ENCODE measurements at places on chromosomes 5 and 9.

DNA sequence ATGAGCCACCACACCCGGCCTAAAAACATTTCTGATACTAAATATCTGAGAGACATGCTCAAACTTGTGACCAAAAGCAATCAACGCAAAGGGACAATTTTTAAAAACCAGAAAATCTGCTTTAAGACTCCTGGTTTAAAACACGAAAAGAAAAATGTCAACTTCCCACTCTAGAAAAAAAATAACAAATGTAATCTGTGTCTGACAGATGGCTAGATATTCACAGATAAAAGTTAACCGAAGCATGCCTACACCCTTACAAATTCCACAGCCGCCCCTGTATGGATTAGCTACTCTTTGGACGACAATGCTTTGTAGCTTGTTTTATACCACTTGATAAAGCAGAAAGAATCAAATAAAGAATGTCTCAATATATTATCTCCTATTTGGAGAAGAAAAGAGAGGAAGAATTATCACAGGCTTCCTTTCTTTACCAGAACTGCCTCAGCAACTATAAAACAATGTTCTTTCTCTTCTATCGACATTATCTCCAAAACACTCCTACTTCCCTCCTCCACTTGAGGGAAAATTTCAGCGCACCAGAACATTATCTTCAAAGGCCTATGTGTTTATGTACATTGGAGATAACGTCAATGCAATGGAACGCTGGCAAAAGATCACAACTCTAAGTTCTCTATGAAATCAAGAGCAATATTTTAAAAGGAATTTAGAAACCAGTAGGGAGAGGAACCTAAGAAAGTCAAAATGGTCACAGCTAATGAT, 26.2 kb downstream of the CEMIP2 start:
- DNase-seq: no peak

DNA sequence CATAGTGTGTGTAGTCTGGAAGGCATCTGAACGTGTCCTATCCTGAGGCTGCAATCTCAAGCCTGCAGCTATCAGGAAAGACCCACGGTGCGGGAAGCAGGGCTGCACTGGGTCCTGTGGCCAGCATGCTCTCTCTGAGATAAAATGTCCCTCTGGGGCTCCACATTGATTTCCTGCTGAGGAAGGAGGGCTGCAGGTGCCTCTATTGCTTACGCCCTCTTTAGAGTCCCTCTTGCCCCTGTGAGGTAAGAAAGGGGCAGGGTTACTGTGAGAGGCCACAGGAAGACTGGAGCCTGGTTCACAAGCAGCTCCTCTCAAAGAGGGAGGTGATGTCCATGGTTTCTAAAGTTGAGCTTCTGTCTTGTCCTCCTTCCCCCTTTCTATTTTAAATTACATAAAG, 299.9 kb upstream of the RFX3 start:
- no peak for DNase-seq

GRCh38 chr9:23663946-23664345, 162.1 kb downstream of the ELAVL2 start:
- DNase-seq: no peak

- no peak for DNase-seq
These were observed at the start of gene MAMDC4 for GRCh38 chr9:136851941-136852663. MAMDC4 (plus strand) TSS chr9:136852346; CDS start chr9:136852417, 71 bp downstream.

DNA sequence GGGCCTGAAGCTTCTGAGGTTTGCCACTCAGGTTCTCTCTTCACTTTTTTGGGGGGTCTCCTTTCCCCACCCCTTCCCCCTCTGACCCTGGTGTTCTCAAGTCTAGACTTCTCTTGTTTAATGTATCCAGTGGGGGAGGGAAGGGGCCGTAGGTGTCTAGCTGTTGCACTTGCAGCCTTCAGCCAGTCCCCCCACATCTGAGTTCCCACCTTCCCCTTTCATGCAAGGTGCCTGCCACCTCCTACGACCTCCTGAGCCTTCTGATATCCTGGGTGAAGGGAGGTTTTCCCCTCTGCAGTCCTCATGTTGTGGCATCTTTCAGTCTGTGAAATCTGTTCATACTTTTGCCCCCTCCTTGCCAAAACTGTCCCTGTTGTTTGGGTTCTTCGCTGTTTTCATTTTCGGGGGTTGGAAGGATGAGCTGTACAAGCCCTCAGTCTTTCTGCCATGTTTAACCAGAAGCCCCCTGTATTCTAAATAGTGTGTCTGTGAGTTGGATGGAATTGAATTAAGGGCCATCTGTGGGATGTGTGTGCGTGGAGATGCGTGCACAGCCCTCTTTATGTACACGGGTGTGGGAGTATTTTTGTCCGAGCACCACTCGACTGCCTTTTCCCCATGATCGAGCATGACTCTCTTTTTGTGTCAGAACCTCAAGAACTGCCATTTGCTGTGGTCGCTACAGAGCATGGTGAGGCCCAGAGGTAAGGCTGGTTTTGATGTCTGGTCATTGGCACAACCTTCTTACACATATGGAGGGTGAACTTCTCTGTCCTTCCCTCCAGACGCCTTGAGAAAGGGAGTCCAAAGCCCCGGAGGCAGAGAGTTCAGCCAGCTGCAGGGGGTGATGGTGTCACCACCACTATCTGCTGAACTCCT, 23.6 kb downstream of the PRRC2B start:
- DNase-seq: no peak

GRCh38 chr9:494764-495163, 280.1 kb downstream of the DOCK8 start:
- no peak for DNase-seq

GRCh38 chr5:74578356-74579044, 62.0 kb downstream of the ENC1 start:
- no peak for DNase-seq

DNA sequence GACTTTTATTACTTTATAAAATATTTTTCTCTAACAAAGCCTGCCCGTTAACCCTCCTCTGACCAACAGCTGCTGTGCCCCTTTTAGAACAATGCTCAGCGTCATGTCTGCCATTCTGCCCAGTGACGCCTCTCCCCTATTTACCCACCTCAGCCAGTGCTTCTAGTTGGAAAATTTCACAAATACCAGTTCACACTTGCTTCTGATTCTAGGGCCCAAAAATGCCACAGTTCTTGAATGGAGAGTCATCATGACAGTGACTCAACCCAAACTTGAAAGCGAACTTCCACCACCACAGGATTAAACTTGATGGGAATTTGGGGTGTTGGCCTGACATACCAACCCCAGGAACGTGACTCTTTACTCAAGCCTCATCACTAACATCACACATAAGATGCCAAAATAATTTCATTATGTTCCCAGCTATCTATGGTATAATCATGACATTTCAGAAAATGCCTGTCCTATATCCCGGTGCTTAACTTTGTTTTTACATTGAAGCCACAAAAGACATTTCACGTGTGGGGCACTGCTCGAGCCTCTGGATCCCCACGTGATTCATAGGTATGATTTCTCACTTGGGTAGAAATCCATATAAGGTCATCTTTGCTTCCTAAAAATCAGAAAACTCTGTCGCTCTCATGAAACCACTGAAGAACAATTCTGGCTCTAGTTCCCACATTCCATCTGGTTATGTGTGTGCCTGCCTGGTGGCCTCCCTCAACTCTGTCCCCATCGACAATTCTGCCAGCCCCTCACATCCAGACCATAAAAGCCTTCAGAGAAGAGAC, 220.9 kb downstream of the ACTL7B start:
- no peak for DNase-seq

DNA sequence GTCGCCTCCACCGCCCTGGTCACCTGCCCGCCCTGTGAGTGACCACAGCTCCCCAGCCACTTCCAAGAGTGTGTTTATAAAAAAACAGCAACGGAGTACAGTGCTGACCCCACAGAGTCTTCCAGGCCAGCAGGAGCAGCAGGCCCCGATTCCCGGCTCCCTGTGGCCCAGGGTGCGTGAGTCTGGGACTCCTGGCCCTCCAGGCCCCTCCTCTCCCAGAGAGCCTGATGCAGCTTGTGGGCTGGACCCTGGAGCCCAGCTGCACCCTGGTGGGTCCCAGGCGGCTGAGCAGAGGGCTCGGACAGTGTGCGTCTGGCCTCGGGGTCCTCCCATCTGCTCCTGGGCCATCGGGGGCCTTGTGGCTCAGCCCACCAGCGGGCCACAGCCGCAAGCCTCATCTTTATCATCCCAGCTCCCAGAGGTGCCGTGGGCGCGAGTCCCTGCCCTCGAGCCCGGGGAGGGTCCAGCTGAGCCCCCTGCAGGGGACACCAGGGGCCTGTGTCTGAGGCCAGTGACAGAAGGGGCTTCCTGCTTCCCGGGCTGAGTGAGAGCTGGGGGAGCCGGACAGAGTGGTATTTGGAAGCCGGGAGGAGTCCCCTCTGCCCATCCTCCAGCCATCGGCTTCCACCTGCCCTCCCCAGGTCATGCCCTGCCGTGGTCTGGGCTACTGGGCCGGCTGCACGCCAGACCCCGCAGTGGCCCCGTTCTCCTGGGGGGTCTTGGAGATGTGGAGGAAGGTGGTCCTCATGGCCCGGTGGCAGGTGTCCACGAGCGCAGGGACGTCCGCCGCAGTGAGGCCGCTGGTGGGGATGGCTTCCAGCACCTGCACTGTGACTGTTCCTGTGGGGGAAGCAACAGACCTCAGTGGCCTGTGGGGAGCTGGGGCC, 10.6 kb downstream of the EGFL7 start:
- DNase-seq: no peak

- DNase-seq: no peak
These were observed 190.5 kb downstream of the ADAMTS12 start for GRCh38 chr5:33701251-33701650.

GRCh38 chr5:73214306-73214705, 41.3 kb downstream of the TMEM174 start:
- DNase-seq: no peak

DNA sequence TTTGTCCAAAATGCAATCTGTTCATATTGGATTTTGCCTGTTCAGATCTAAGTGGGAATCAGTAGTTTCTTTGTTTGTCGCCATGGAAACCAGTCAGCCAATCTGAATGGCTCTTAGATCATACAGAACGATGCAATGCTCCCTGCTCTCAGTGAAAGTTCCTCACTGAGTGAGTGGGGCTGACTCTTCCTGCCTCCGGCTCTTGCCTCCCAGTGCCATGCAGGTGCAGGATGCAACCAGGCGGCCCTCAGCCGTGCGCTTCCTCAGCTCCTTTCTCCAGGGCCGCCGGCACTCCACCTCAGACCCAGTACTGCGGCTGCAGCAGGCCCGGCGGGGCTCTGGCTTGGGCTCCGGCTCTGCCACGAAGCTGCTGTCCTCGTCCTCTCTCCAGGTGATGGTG, at the start of gene PTPDC1:
TSS of gene PTPDC1 (plus strand) at position 151 of the 400 bp plus-strand sequence. CDS start at position 218, 67 bp downstream.
- DNase-seq: no peak

All from NCI-H748 treated with DMSO at 0.1 percent for 48 hours (cell line).